ENCODE measurements at places on chromosomes 1 and 21.

DNA sequence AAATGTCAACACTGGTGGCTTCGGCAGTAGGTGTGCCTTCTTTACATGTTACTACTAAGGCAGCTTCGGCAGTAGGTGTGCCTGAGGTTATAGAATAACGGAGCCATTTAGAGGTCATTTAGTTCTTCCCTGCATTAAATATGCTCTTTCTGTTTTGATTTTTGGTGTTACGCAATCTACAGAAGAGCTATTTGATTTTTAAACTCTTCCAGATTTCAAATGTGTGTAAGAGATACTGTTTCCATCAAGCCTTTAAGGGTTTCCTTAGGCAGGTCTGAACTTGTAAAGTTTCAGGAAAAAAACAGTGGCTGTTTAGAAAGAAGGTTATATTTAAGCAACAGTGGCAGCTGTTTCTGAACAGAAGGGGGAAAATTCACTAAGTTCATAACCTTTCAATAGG lies 54.8 kb downstream of the PIK3R3 start:
- no peak overlapping the region for H3K27ac ChIP-seq
- H3K4me1 ChIP-seq: no peaks in the 10 kb centered on the region
- no peak for DNase-seq
- peaks cover 23% of the 10 kb centered on the region for H3K36me3 ChIP-seq
- H3K4me3 ChIP-seq: no peak overlapping the region

DNA sequence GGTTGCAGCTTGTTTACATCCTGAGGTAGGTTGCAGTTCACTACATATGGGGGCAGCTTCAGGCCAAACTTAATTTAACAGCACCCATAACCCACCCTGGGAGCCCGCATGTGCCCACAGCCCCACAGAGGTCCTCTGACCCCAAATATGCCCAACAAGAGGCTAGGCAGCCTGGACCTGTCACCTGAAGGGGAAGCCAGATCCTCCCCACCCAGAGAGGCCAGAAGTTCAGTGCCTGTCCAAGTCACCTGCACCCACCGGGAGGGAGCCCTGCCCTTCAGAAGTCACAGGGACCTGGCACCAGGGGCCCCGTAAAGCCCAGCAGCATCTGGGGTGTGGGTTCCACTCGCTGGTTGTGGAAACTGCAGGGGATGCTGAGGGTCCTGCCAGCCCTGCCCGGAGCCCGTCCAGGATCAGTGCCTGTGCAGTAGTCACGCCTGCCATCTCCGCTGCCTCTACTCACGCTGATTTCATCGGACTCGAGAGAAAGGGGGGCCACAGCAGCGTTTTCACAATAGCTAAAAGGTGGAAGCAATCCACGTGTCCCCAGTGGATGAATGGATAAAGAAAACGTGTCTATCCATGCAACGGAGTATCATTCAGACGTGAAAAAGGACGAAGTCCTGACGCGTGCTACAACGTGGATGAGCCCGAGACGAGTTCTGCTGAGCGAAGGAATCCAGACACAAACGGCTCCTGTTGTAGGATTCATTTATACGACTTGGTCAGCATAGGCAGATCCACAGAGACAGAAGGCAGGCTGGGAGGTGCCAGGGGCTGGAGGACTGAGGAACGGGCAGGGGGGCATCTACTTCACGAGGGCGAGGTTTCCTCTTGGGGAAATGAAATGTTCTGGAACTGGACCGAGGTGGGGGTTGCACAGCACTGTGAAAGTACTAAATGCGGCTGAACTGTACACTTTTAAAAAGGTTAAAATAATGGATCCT lies 33.9 kb upstream of the COL6A2 start:
- no peak for DNase-seq
- H3K27me3 ChIP-seq: no peaks in the 10 kb centered on the region
- no peak overlapping the region for H3K4me3 ChIP-seq
- H3K27ac ChIP-seq: no peak overlapping the region
- no peaks in the 10 kb centered on the region for H3K4me1 ChIP-seq
- no peaks in the 10 kb centered on the region for H3K36me3 ChIP-seq

GRCh38 chr1:96210054-96210453 lies 511.5 kb upstream of the PTBP2 start:
- no peaks in the 10 kb centered on the region for H3K36me3 ChIP-seq
- H3K4me3 ChIP-seq: no peak overlapping the region
- peaks cover 15% of the 10 kb centered on the region for H3K4me1 ChIP-seq
- no peaks in the 10 kb centered on the region for H3K27me3 ChIP-seq

GRCh38 chr1:220901881-220902280 lies 22.6 kb downstream of the HLX start:
- H3K4me1 ChIP-seq: no peaks in the 10 kb centered on the region
- no peak for DNase-seq
- no peaks in the 10 kb centered on the region for H3K36me3 ChIP-seq
- no peak overlapping the region for H3K4me3 ChIP-seq

- no peak for DNase-seq
- no peak overlapping the region for H3K4me3 ChIP-seq
These were observed 251.2 kb downstream of the DSCAM start for GRCh38 chr21:40595806-40596205.

- DNase-seq: no peak
- no peaks in the 10 kb centered on the region for H3K36me3 ChIP-seq
- H3K27ac ChIP-seq: no peak overlapping the region
- no peak overlapping the region for H3K4me3 ChIP-seq
- H3K4me1 ChIP-seq: no peaks in the 10 kb centered on the region
These were observed 40.1 kb upstream of the HMCN1 start for GRCh38 chr1:185694081-185694480.

- no peak overlapping the region for H3K4me3 ChIP-seq
- H3K36me3 ChIP-seq: peaks cover 11% of the 10 kb centered on the region
- H3K27ac ChIP-seq: no peak overlapping the region
These were observed 20.0 kb downstream of the METTL13 start for GRCh38 chr1:171801487-171801891.

DNA sequence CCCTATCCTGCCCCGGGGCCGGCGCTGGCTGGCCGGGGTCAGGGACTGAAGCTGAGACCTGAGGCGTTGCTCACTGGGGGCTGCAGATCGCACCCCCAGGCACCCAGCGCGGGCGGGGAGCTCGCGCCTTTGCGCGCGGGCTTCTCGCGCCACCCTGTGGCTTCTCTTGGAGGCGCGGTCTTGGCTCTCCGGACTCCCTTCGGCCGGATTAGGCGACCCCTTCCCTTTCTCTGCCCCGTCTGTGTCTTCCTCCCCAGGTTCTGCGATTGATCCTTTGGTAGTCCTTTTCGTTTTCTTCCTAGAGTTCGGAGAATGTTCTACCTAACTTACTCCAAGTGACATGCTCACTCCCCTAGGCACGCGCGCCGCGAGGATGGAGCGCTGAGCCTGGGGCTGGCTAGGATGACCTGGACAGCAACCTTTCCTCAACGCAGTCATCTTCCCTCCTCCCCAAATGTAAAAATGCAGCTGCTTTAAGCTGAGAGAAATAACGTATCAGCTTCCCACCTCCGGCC lies 495 bp upstream of the NTRK1 start:
- H3K36me3 ChIP-seq: no peaks in the 10 kb centered on the region
- peaks cover 84% of the 10 kb centered on the region for H3K27me3 ChIP-seq
- peaks cover 19% of the 10 kb centered on the region for H3K4me1 ChIP-seq
- H3K27ac ChIP-seq: no peak overlapping the region

DNA sequence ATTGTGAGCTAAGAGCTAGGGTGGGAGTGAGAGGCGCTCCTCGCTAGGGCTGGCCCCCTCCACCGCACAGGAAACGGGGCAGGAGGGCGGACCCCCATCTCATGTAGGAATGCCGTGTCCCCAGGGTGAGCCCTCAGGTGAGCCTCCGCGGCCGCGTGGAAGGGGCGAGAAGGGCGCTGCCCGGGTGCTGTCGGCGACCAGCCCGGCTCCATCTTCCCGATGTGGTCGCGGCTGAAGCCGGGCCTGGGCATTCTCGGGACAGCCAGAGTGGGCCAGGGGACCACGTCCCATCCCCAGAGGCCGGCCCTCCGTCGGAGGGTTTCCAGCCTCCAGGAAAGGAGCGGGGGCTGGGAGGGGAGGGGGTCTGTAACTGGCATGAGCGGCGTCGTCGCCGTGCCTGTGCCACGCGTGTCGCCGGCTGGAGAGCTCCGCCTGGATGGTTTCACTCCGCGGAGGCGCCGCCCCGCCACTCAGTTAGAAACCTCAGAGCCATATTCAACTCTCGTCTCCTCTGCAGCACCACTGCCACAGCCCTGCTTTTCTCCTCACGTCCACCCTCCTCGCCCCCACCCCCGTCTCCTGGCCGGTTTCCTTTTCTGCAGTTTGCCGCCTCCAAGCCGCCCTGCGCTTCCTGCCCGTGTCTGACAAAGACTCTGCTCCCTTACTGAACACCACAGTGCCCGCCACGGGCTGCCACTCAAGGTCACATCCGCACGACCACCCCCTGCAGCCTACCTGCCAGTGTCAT lies at the start of gene TMEM269:
Gene TMEM269 (plus strand): TSS at position 46 of the 748 bp plus-strand sequence. CDS start 4,903 bp downstream, outside the sequence.
- H3K4me1 ChIP-seq: no peaks in the 10 kb centered on the region
- H3K4me3 ChIP-seq: no peak within 1 kb of the TSS
- no peak for DNase-seq
- no peaks in the 10 kb centered on the region for H3K27me3 ChIP-seq
- peaks cover 20% of the 10 kb centered on the region for H3K36me3 ChIP-seq

DNA sequence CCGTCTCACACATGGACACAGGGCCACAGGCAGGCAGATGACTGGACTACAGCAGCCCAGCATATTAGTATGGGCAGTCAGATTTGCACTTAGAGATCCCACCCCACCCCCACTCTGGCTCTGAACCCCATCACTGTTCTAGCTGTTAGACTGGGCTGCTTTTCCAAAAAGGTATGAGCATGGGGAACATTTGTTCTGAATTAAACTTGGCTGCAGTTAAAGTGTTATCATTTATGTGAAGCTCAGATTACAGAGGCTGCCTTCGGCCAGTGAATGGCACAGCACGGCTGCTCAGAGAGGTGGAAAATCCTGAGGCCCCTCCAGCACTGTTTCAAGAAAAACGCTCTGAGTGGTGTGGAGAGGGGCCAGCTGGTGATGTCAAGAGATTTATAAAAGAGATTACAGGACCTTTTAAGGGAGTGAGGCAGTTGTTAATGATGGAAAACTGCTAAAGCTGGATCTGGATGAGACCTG lies 6.9 kb upstream of the NOS1AP start:
- no peaks in the 10 kb centered on the region for H3K4me1 ChIP-seq
- H3K4me3 ChIP-seq: no peak overlapping the region
- H3K27ac ChIP-seq: no peak overlapping the region
- peaks cover 25% of the 10 kb centered on the region for H3K27me3 ChIP-seq
- no peaks in the 10 kb centered on the region for H3K36me3 ChIP-seq

DNA sequence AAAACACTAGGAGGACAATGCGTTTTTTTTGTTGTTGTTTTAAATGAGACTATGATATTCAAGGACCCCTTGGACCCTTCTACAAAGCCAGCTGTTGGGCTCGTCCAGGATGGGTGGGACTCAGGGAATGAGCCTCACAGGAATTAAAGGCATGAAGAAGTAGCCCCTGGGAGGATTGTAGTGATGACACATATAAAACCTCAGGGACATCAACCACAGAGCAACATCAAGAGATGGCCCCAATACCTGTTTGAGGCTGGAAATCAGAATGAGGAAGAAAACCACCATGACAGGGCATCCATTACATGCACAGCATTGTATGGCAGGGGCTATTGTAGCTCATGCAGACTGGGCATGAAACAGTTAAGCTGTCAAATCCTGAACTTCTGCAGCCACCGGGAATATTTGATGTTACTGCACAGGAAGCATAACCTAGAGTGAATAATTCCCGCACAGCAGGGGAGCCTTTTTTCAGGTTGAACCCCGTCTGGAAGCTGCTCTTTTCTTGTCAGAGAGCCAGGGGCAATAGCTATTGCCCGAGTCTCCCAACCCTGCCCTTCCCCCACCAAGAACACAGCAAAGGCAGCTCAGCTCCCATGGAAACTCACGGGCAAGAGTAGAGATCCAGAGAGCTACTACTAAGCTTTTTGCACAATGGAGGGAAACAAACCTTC lies 140.2 kb upstream of the FGGY start:
- no peaks in the 10 kb centered on the region for H3K36me3 ChIP-seq
- no peak overlapping the region for H3K4me3 ChIP-seq
- no peaks in the 10 kb centered on the region for H3K27me3 ChIP-seq
- peak overlapping the region; percentile 71 for H3K27ac ChIP-seq

- H3K4me3 ChIP-seq: no peak overlapping the region
- no peak for DNase-seq
- H3K27ac ChIP-seq: no peak overlapping the region
These were observed 212.4 kb downstream of the PLA2G4A start for GRCh38 chr1:187041104-187041503.

DNA sequence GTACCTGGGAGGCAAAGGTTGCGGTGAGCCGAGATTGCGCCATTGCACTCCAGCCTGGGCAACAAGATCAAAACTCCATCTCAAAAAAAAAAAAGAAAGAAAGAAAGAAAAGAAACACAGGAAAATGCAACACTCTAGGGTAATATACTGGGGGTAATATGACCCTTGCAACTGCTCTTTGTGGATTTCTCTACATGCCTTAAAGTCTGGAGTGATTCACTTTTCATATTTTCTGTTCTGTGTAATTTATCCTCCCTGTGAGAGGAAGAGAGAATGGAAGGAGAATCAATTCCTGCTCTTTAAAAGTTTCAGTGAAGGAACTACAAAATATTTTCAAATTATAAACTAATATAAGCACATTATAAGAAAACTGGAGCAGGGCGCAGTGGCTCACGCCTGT lies 22.7 kb downstream of the RIT1 start:
- no peaks in the 10 kb centered on the region for H3K4me1 ChIP-seq
- H3K27ac ChIP-seq: no peak overlapping the region
- DNase-seq: no peak
- no peaks in the 10 kb centered on the region for H3K36me3 ChIP-seq

- no peak overlapping the region for H3K27ac ChIP-seq
- H3K4me1 ChIP-seq: no peaks in the 10 kb centered on the region
- no peaks in the 10 kb centered on the region for H3K36me3 ChIP-seq
- H3K4me3 ChIP-seq: no peak overlapping the region
- H3K27me3 ChIP-seq: peaks cover 42% of the 10 kb centered on the region
These were observed 10.0 kb downstream of the MAP3K6 start for GRCh38 chr1:27356619-27357280.

DNA sequence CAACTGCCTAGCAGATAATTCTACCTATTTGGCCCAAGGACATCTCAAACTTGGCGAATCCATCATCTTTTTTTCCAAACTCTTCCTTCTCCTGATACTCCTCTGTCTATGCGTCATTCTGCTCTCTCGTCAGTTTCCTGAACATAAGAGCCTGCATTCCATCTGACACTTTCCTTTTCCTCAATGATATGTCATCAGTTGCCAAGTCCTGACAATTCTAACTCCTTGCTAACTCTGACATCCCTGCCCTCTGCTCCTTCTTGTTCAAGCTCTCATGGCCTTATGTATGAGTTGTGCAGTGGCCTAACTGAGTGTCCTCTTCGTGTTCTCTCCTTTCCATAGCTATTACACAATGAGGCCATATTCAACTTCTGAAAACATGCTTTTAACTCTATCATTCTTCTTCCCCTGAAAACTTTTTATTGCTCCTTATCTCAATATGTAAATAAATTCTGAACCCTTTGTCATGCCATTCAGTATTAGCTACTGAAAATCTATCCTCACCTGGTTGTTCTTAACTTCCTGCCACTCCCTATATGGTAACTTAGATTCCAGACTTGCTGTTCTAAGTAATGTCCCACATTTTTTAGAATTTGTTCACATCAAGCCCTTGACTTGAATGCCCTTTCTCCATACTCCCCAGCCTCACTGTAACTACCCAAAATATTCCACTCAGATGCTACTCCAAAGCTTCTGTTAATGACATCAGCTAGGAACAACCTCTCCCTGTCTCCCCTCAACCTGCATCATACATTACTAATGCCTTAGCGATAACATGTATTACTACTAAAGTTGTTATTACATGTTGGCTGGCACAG lies 11.5 kb downstream of the PALMD start:
- H3K27me3 ChIP-seq: no peaks in the 10 kb centered on the region
- DNase-seq: no peak

GRCh38 chr1:25519624-25520023 lies 23.8 kb upstream of the LDLRAP1 start:
- H3K27ac ChIP-seq: no peak overlapping the region
- H3K27me3 ChIP-seq: no peaks in the 10 kb centered on the region
- no peaks in the 10 kb centered on the region for H3K36me3 ChIP-seq
- H3K4me1 ChIP-seq: no peaks in the 10 kb centered on the region
- H3K4me3 ChIP-seq: no peak overlapping the region

Measured in endodermal cell (in vitro differentiated cells).